ENCODE measurements at places on chromosomes 2 and 18.

DNA sequence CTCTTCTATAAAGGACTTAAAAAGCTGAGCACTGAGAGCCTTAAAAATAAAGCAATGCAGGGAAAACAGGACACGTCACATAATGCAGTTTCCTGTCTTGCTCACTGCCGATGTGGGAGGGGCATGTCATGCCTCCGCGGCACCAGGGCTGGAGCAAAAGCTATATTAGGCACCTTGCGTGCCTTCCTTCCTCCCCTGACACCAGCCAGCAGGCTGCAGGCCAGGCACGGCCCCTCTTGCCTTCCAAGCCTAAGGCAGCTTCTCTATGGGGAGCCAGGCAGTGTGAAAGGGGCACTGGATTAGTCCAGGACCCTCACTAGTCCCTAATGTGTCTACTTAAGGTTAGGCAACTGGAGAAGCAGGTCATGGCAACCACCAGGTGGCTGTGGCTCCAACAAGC is 26.3 kb downstream of the MRPL35 start:
- no peak for DNase-seq

GRCh38 chr2:203328760-203329540 is 756 bp downstream of the ABI2 start:
- peak; percentile 74 for DNase-seq

DNA sequence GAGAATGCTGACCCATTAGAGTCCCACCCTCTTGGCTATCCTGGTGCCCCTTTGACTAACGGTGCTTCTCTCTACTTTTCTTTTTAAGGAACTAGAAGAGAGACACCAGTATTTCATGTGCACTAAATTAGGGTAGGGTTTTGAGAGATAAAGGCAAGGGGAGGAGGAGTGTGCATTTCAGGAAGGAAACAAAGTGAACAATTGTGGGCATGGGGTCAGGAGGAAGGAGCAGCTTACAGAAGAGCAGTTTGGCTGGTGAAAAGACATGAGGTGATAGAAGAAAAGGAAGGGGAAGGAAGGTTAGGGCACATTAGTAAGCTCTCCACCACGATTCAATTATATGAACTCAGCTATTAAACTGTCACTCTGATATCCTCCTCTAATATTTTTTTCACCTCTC is 105.8 kb upstream of the CTAGE1 start:
- DNase-seq, result no peak

- no peak for DNase-seq
These were observed 368.9 kb upstream of the TNP1 start for GRCh38 chr2:217228732-217229131.

- DNase-seq, result no peak
These were observed 130.0 kb downstream of the PLCL1 start for GRCh38 chr2:197934261-197934933.
